ENCODE measurements at places on chromosomes 16 and 17.
A peak's percentile ranks its signal among the peaks of the same experiment; 100 is the strongest.

GRCh38 chr16:76748461-76749348 lies 442.3 kb upstream of the MON1B start:
- DNase-seq, result no peak

GRCh38 chr17:69473841-69474831 lies 59.6 kb downstream of the MAP2K6 start:
- DNase-seq, result no peak

DNA sequence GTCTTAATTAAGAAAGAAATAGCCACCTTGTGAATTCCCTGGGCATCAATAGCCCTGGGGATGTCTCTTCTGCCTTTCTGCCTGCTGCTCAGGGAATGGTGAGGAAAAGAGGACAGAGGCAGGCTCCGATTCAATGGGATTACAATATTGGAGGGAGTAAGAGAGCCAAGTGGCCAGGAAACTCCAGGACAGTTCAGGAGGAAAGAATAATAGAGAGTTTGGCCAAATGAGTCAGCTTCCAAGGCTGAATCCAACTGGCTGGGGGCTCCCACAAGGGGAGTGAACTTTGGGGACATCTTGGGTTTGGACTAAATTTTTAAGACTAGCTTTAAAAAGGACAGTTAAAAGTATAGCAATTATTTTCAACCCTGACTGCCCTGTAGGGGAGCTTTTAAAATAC lies 235.8 kb upstream of the ASIC2 start:
- DNase-seq, result no peak

DNA sequence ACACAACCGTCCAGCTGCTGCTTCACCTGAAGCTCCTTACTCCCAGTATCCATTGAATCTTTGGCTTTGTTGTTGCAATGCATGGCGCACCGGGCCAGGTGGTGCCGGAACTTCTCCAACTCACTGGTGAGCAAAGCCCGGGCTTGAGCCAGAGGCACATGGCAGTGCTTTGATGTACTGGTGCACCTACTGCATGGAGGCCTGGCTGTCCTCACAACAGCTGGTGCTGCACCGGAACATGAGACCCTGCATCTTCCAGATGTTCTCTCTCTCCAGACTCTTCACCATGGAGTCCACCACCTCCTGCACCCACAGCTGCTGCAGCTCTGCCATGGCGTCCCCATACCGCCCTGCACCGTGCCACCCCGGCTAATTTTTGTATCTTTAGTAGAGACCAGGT lies 10.2 kb downstream of the TACO1 start:
- DNase-seq, result no peak

GRCh38 chr17:39601758-39602532 lies 5.8 kb downstream of the NEUROD2 start:
- no peak for DNase-seq

DNA sequence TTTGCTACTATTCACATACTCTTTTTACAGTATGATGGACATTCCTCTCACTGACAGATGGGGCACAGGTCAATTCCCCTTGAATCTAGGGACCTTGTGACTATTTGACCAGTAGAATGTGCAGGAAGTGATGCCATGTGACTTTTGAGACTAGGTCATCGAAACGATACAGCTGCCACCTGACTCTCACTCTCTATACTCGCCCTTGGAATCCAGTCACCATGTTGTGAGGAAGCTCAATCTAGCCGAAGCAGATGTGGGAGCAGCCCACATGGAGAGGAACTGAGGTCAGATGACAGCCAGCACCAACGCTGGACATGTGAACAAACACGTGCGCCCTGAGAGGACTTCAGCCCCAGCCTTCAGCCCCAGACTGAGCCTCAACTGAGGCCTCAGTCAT lies 148.2 kb upstream of the CDC42EP4 start:
- DNase-seq, result no peak

DNA sequence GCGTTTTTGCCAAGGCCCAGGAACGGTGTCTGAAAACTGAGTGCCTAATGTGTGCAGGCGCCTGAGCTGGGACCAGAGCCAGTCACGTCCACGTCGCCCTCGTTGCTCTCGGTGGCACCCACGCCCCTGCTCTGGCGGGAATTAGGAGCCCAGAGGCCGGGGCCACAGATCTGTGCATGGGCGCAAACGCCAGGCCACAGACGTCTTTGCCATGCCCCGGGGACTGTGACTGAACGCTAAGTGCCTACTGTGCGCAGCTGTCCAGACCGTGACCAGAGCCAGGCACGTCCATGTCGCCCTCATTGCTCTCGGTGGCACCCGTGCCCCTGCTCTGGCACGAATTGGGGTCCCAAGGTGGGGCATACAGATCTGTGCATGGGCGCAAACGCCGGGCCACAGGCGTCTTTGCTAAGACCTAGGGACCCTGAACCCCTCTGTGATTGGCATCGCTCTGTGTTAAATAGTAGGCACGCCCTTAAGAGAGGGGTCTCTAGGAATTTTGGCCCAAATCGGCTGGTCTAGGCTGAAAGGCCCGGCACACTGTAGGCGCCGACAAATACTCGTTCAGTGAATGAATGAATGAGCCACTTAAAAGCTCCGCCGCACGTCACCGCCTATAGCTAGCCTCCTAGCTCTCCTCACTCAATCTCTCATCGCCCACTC lies 827 bp upstream of the UBALD1 start:
- no peak for DNase-seq

GRCh38 chr16:13997526-13997925 lies 73.6 kb upstream of the MRTFB start:
- no peak for DNase-seq

DNA sequence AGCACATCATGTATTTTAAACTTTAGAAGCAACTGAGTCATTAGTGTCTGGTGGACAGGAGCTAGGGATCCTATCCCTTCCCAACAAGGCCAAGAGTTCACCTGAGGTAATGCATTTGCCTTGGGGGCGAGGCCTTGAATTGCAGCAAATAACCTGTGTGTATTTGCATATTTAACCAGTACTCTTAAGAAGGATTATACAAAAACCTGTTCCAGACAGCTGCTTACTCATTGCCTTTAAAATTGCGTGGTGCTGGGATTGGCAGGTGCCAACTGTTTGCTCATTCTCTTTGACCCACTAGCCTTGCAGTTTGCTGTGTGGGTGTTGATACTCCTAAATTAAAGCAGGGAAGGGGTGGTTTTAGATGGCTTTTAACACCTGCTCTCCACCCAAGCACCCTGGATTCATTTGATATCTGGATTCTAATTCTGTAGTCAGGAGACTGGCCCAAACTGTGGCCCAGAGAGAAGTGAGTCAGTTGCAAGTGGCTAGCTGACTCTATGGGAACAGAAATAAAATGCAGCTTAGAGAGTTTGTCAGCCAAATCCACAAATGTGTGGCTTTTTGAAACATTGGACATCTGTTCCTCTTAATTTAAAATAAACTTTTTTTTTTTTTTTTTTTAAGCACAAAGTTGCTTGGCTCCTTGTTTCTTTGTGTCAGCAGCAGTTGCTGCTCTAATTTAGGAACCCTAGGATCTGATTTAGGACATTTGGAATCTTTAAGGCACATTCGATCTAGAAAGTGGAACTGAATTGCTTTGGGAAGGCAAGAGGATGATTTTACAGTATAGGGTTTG lies 46.9 kb downstream of the TUBD1 start:
- peak; percentile 86 for DNase-seq
